Caco-2 (cell line): ENCODE measurements at places on chromosomes 11 and 22. TPM values are rescaled to one million over a fixed set of nuclear protein-coding genes. Genes with fewer than 3 reads are reported as not detected.

The DPAGT1 gene
- 117 and 119 TPM in 2 replicates for total RNA-seq

The DNAJB7 gene
- total RNA-seq: not detected in 2 replicates

The OR8J1 gene
- not detected in 2 replicates for total RNA-seq

The SERPIND1 gene
- total RNA-seq: 1.3 and 1.5 TPM in 2 replicates

The OR6A2 gene
- not detected in 2 replicates for total RNA-seq

The ARVCF gene
- total RNA-seq: 9.8 and 12.0 TPM in 2 replicates

DNA sequence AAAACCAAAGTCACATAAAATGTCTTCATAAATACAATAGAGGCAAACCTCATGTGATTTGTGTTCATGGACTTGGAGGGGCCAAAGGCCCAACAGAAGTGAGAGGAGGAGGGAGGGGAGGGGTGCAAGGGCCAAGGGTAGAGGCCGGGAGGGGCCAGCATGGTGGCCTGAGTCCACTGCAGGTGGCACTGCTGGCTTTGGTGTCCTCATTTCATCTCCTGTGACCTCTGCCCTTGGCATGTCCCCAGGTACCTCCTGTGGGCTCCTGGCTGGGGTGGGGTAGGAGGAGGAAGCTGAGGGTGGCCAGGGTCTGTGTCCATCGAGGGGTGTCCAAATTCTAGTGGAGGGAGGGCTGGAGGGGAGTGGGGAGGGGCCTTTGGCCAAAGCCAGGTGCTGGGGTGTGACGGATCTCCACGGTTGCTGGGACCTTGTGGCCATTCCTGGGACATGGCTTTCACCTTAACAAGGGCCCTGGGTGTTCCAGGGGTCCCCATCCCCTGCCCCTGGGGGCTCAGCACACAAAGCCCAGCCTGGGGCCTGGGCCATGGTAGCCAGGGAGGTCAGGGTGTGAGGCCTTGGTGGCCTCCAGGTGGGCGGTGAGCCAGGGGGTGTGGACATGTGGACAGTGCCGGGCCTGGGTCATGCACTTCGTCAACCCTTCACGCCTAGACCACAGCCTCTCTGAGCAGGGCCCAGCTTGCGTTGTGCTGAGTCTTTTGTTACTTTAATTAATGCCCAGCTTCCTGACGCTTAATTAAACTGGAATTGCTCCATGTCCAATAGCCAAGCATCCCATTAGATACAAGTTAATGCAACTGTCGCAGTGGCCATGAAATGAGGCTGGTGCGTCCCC lies 20.7 kb upstream of the CCDC188 start:
- no peak overlapping the region for H3K4me3 ChIP-seq
- no peak overlapping the region for H3K27ac ChIP-seq
- H3K4me1 ChIP-seq: peaks cover 7% of the 10 kb centered on the region
- H3K36me3 ChIP-seq: no peaks in the 10 kb centered on the region
- no peak for DNase-seq

DNA sequence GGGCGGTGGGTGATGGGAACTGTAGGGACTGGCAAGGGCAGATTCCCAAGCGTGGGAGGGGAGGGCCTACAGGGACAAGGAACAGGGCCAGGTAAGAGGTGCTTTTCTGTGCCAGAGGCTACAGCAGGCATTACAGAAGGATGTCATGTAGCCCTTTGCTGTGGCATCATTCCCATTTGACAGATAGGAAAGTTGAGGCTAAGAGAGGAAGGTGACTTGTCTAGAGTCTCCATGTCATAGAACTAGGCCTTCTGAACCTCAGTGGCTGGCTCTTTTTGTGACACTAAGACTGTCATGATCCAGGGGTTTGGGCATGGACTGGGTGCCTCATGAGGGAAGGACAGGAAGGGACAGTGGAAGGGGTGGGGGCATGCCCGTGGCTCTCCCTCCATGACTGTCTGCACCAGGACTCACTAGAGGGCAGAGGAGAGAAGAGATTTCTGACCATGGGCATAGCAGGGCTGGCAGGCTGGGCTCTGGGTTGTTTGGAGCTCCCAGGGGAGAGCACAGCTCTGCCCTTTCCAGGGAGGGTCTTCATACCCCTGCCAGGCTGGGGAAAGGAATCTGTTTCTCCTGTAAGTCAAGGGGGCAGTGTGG lies 3.2 kb downstream of the MMP11 start:
- no peaks in the 10 kb centered on the region for H3K36me3 ChIP-seq
- no peak overlapping the region for H3K4me3 ChIP-seq
- no peak overlapping the region for H3K27ac ChIP-seq
- H3K4me1 ChIP-seq: peaks cover 38% of the 10 kb centered on the region
- no peaks in the 10 kb centered on the region for H3K27me3 ChIP-seq
- no peak for DNase-seq

- peak overlapping the region; percentile 0 for H3K27ac ChIP-seq
- peaks cover 6% of the 10 kb centered on the region for H3K36me3 ChIP-seq
- no peak for DNase-seq
- no peak overlapping the region for H3K4me3 ChIP-seq
- H3K27me3 ChIP-seq: no peaks in the 10 kb centered on the region
These were observed 131.2 kb upstream of the PARVA start for GRCh38 chr11:12246147-12246546.

- H3K36me3 ChIP-seq: no peaks in the 10 kb centered on the region
- H3K27ac ChIP-seq: peak overlapping the region; percentile 92
- peaks cover 26% of the 10 kb centered on the region for H3K4me1 ChIP-seq
- H3K4me3 ChIP-seq: peak overlapping the region; percentile 42
These were observed 1.1 kb downstream of the TM7SF2 start for GRCh38 chr11:65112546-65113360.

- no peak for DNase-seq
- H3K27ac ChIP-seq: no peak overlapping the region
- no peaks in the 10 kb centered on the region; the same call in 1 of the 2 replicates for H3K27me3 ChIP-seq
- no peaks in the 10 kb centered on the region for H3K36me3 ChIP-seq
These were observed 76.0 kb downstream of the CACNA1I start for GRCh38 chr22:39646398-39647063.

- H3K4me1 ChIP-seq: 0 out of 2 replicates have a peak, but pooled peaks cover 3% of the 10 kb centered on the region
- H3K27me3 ChIP-seq: no peaks in the 10 kb centered on the region; the same call in 1 of the 2 replicates
- no peak overlapping the region for H3K4me3 ChIP-seq
- no peak overlapping the region for H3K27ac ChIP-seq
- no peaks in the 10 kb centered on the region for H3K36me3 ChIP-seq
- no peak for DNase-seq
These were observed 91.7 kb downstream of the PDE2A start for GRCh38 chr11:72582206-72583176.

DNA sequence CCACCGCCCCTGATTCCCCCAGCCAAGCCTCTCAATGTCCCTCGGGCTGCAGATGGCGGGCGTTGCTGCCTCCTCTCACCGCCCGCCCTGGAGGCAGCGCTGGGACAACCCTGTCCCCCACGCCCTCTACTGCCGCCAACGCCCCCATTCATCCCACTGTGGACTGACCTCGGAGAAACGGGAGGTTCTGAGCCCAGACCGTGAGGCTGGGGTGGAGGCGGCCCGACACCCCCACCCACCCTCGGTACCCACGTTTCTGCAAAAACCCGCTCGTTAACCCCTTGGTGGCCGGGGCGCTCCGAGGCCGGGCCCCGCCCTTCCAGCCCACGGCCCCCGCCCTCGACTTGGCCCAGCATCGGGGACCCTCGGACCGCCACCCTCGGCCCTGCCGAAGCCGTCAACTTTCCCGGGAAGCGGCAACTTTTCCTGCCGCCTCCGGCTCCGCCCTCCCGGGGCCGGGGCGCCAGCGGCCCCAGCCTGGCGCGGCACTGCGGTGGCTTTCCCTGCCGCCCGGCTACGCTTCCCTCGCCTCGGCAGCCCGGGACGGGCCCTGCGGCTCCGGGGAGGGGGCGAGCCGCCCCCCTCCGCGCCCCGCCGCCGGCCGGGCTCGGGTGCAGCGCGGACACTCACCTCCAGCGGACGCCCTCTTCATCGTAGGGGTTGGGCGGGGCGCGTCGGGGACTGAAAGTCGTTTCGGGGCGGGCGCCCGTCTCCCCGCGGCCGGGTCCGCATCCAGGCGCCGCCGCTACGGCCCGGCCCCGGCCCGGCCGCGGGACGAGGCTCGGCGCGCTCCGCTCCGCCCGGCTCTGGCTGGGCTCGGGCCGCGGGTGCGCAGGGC lies 458 bp downstream of the RTN4R start:
- no peak for DNase-seq
- H3K36me3 ChIP-seq: no peaks in the 10 kb centered on the region
- H3K27me3 ChIP-seq: no peaks in the 10 kb centered on the region
- peaks cover 6% of the 10 kb centered on the region for H3K4me1 ChIP-seq
- H3K27ac ChIP-seq: no peak overlapping the region
- H3K4me3 ChIP-seq: peak overlapping the region; percentile 53

- H3K27me3 ChIP-seq: no peaks in the 10 kb centered on the region
- no peak overlapping the region for H3K27ac ChIP-seq
- no peak for DNase-seq
- H3K36me3 ChIP-seq: no peaks in the 10 kb centered on the region
- no peak overlapping the region for H3K4me3 ChIP-seq
- H3K4me1 ChIP-seq: no peaks in the 10 kb centered on the region
These were observed 7.8 kb upstream of the LRRC32 start for GRCh38 chr11:76678321-76678720.

DNA sequence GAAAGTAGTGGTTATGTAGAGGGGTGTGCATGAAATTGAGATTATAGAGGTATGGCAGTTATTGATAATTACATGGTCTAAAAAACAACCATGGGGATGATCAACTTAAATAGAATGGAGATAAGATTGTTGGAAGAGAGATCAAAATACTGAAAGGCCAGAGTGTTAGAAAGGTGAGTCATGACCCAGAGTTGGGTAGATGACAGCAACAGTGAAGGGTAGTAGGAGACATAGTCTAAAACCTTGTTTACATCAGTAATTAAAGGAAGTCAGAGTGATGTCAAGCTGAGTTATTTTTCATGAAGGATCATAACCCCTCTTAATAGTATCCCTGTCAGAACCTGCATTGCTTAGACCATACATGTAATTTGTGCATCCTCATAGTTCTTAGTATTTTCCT lies 110.9 kb downstream of the ELP4 start:
- no peak overlapping the region for H3K4me3 ChIP-seq
- no peaks in the 10 kb centered on the region for H3K4me1 ChIP-seq
- no peak for DNase-seq

DNA sequence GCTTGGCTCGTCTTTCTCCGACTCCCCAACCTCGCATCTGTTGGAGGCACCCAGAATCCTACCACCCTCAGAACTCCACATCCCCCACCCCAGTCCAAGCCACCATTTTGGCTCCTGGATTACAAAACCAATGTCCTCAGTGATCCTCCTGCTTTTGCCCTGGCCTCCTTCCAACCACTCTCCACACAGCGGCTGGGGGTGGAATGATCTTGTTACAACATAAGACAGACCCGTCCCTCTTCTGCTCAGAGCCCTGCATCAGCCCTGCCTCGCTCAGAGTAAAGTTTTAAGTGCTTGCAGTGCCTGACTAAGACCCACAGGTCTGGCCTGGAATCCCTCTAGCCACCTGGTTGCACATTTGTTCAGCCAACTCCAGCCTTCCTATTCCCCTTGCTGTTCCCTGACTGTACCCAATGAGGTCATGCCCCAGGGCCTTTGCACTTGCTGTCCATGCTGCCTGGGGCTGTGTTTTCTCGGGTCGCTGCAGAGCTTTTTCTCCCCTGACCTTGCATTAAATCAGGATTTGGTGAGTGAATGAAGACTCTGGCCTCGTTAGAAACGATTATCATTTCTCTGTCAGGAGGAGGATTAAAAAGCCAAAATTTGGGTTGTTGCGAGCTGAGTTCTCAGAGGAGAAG lies 67.3 kb downstream of the IGF2 start:
- no peak overlapping the region for H3K4me3 ChIP-seq
- no peak overlapping the region for H3K27ac ChIP-seq

- no peak for DNase-seq
- H3K4me1 ChIP-seq: no peaks in the 10 kb centered on the region
- H3K27ac ChIP-seq: no peak overlapping the region
- peaks cover 8% of the 10 kb centered on the region; the same call in 1 of the 2 replicates for H3K36me3 ChIP-seq
- no peaks in the 10 kb centered on the region for H3K27me3 ChIP-seq
These were observed 19.0 kb upstream of the RELT start for GRCh38 chr11:73356979-73357860.

DNA sequence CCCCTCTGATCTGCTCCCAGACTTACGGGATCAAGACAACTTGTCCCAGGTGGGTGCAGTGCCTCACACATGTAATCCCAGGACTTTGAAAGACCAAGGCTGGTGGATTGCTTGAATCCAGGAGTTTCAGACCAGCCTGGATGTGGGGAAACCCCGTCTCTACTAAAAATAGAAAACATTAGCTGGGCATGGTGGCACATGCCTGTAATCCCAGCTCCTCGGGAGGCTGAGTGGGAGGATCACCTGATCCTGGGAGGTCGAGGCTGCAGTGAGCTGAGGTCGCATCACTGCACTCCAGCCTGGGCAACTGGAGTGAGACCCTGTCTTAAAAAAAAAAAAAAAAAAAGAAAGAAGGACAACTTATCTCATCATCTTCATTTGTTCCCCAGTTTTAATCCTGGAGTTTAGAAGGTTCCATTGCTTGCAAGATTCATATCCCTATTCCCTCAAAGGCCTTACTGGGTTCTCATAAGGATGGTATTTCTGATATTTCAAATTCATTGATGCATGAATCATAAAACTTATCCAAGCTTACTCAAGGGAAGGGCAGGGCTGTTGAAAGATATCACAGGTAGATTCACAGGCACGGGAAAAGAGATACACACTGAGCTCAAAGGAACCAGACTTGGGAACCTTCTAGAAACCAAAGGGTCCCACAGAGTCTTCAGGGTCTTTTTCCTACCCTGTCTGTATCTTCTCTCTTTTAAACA lies 14.6 kb downstream of the ENDOD1 start:
- no peak overlapping the region for H3K4me3 ChIP-seq
- no peak for DNase-seq
- H3K27me3 ChIP-seq: no peaks in the 10 kb centered on the region
- no peak overlapping the region for H3K27ac ChIP-seq

- H3K36me3 ChIP-seq: no peaks in the 10 kb centered on the region
- H3K4me3 ChIP-seq: no peak overlapping the region
- no peaks in the 10 kb centered on the region for H3K4me1 ChIP-seq
- no peak for DNase-seq
- H3K27ac ChIP-seq: no peak overlapping the region
These were observed 532.9 kb upstream of the ANO5 start for GRCh38 chr11:21659961-21660360.

- H3K4me3 ChIP-seq: no peak overlapping the region
- no peaks in the 10 kb centered on the region for H3K36me3 ChIP-seq
- peaks cover 7% of the 10 kb centered on the region for H3K4me1 ChIP-seq
- no peaks in the 10 kb centered on the region for H3K27me3 ChIP-seq
- H3K27ac ChIP-seq: no peak overlapping the region
These were observed 37.5 kb upstream of the HEPHL1 start for GRCh38 chr11:93983542-93984195.
